ENCODE measurements at places on chromosomes 2 and 18.

DNA sequence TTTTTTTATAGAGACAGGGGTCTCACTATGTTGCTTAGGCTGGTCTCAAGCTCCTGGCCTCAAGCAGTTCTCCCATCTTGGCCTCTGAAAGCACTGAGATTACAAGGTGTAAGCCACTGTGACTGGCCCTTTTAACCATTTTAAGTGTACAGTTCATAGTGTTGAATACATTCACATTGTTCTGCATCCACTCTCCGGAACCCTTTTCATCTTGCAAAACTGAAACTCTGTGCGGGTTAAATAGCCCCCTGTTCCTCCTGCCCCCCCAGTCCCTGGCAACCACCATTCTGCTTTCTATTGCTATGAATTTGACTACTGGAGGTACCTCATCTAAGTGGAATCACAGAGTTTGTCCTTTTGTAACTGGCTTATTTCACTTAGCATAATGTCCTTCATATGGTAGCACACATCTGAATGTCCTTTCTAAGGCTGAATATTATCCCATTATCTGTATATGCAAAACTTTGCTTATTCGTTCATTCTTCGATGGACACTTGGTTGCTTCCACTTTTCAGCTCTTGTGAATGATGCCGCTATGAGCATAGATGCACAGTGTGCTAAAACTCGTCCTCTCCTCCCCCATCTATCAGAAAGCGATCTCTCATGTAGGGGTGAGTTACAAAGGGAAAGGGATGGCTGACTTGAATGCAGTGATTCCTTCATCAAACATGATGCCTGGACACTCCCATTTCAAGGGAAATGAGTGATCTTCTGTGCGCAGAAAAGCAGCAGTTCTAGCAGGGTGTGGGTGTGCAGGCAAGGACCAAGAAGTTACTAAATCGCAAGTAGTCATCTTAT, 30.2 kb downstream of the CABLES1 start:
- DNase-seq: no peak

- DNase-seq: no peak
Measured at GRCh38 chr2:237297421-237298150, 116.4 kb downstream of the COL6A3 start.

DNA sequence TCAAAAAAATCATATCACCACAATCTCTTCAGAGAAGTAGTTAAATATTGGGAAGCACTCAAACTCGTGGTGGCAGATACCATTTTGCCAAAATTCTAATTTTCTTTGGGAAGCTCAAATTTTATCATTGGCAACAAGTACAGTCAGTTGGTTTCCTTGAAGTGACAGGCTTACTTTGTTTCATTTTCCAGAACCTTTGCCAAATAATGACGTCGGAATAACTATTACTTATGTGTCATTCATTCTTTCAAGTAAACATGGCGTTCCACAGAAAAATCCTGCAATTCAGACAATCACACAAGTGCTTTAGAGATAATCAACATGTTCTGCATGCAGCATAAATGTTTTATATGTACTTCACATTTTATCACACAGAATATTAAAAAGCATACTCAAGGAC, 5.4 kb downstream of the TTLL4 start:
- no peak for DNase-seq

GRCh38 chr2:9821805-9822445, 21.3 kb upstream of the TAF1B start:
- DNase-seq: no peak

DNA sequence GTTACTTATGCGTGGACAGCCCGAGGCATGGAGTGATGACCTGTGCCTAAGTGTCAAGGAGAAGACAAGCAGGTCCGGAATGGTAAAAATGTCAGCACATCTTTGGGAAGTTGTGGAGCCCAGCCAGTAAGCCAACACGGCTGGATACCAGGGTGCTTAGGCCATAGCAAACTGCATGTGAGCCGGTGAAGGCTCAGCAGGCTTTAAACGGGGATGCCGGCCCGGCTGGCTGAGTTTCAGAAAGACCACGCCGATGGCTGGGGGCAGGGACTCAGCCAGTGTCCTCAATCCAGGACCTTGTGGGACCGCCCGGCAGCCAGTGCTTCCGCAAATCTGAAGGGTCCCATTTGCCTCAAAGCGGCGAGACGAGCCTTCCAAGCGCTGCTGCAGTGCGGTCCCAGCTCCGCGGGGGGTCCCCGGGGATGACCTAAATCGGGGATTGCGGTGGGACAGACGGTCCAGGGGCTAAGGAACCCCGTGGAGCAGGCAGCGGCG, 946 bp upstream of the AGAP1 start:
- peak; percentile 70 for DNase-seq
